Neuronal stem cell (in vitro differentiated cells): ENCODE measurements at places on chromosomes 2 and 18.

DNA sequence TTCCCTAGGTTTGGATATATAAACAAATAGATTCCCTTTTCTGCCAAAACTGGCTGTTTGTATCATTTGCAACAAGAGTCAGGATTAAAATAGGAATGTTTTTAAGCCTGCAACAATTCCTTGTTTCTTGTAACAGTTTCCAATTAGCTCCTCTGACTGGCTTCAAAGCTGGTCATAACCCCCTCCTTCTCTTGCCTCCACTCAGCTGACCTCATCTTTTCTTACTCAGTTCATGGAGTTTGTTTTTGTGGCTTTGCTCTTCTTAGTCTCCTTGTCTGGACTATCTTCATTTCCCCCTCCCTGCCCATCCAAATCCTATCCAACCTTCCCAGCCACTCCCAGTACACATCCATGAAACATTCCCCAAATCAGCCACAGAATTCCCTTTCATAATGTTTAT, 14.3 kb upstream of the RAPH1 start:
- H3K36me3 ChIP-seq = no peaks in the 10 kb centered on the region
- no peak for DNase-seq
- H3K4me3 ChIP-seq = no peak overlapping the region

- DNase-seq = no peak
- no peak overlapping the region for H3K4me3 ChIP-seq
- no peaks in the 10 kb centered on the region for H3K36me3 ChIP-seq
Observed at GRCh38 chr2:11995456-11995855, 249.0 kb downstream of the LPIN1 start.

DNA sequence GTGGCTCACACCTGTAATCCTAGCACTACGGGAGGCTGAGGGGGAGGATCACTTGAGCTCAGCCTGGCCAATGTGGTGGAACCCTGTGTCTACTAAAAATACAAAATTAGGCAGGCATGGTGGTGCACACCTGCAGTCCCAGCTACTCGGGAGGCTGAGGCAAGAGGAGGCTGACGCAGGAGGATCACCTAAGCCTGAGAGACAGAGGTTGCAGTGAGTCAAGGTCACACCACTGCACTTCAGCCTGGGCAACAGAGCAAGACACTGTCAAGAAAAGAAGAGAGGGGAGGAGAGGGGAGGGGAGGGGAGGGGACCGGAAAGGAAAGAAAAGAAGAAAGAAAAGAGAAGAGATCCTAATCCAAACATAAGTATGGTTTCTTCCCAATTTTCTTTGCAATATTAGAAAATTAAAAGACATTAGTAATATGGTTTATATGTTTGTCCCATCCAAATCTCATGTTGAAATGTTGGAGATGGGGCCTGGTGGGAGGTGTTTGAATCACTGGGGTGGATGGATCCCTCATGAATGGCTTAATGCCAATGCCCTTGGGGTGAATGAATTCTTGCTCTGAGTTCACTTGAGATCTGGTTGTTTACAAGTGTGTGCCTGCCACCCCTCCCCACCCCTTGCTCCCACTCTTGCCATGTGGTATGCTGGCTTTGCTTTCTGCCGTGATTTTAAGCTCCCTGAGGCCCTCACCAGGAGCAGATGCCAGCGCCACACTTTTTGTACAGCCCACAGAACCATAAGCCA, 50.7 kb downstream of the TRIP12 start:
- H3K36me3 ChIP-seq = no peaks in the 10 kb centered on the region
- H3K27ac ChIP-seq = no peak overlapping the region
- H3K27me3 ChIP-seq = no peaks in the 10 kb centered on the region
- H3K4me3 ChIP-seq = no peak overlapping the region

DNA sequence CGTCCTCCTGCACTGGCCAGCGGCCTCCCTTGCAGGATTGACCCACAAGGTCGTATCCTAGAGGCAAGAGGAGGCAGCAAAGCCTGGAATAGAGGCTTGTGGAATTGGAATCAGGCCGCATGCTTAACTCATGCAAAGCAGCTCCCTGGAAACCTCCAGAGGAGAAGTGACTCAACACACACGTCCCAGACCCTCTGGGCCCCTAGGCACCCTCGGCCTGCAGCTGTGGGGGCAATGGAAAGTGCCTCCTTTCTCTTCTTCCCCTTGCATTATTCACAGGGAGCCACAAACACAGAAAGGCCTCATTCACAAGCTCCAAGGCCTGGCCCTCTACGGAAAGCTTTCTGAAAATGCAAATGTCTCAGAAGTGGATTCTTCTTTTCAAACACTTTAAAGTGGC, 19.6 kb downstream of the SPATA3 start:
- H3K27ac ChIP-seq = no peak overlapping the region
- H3K4me1 ChIP-seq = peaks cover 14% of the 10 kb centered on the region
- no peak overlapping the region for H3K4me3 ChIP-seq
- no peaks in the 10 kb centered on the region for H3K27me3 ChIP-seq
- DNase-seq = no peak

- no peak overlapping the region for H3K27ac ChIP-seq
- no peaks in the 10 kb centered on the region for H3K27me3 ChIP-seq
- H3K36me3 ChIP-seq = no peaks in the 10 kb centered on the region
Observed at GRCh38 chr18:31204166-31204565, 41.5 kb upstream of the DSC1 start.

DNA sequence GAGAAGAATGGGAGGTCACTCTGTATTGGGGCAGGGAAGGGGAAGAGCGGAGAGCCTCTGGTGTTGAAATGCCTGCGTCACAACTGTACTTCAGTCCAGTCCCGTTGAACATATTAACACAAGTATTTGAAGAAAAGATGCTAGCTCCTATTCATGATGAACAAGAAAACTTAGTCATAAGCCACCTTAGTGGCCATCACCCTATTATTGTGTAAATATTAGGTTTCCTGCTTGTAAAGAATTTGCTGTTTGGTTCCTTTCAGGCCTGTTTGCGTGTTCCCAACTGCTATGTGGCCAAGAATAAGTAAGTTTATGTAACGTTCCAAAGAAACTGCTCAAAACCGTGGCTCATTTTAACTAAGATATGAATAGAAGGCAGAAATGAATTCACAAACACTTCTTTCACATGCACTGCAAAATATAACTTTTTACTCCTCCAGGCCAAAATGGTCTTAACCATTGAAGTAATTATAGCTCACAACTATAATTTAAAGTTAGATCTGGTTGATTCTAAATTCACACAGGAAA, 204.3 kb downstream of the ZNF385B start:
- no peaks in the 10 kb centered on the region for H3K4me1 ChIP-seq
- no peak overlapping the region for H3K27ac ChIP-seq
- no peak for DNase-seq

DNA sequence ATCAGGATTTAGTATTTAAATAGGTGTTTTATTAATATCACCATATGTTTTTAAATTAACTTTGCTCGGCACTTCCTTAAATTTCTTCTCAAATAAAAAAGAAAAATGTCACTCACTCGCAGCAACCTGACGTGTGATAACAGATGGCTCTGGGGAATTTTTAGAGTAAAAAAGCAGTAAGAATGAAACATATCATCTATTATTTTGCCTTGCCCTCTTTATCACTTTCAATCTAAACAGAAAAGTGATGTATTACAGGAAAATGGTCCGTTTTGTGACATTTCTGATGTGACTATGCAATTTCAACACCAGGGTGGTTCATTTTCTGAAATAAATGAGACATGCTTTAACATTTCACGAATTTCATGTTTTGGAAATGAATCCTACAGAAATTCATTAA, 1368.0 kb upstream of the LRRTM1 start:
- H3K27ac ChIP-seq = no peak overlapping the region
- H3K36me3 ChIP-seq = no peaks in the 10 kb centered on the region
- no peak overlapping the region for H3K4me3 ChIP-seq
- H3K27me3 ChIP-seq = no peaks in the 10 kb centered on the region

- H3K27me3 ChIP-seq = no peaks in the 10 kb centered on the region
- DNase-seq = no peak
- no peaks in the 10 kb centered on the region for H3K36me3 ChIP-seq
- H3K4me3 ChIP-seq = no peak overlapping the region
- no peak overlapping the region for H3K27ac ChIP-seq
Observed at GRCh38 chr2:140643761-140644187, 1487.0 kb downstream of the LRP1B start.

GRCh38 chr2:136423516-136423996, 305.6 kb upstream of the CXCR4 start:
- H3K4me3 ChIP-seq = peak overlapping the region; percentile 63
- peak; percentile 73 for DNase-seq
- H3K4me1 ChIP-seq = no peaks in the 10 kb centered on the region

GRCh38 chr18:35889677-35890076, 82.8 kb upstream of the RMP24 start:
- H3K4me3 ChIP-seq = no peak overlapping the region
- no peaks in the 10 kb centered on the region for H3K36me3 ChIP-seq
- H3K27ac ChIP-seq = no peak overlapping the region
- H3K27me3 ChIP-seq = no peaks in the 10 kb centered on the region
- no peaks in the 10 kb centered on the region for H3K4me1 ChIP-seq
- no peak for DNase-seq

DNA sequence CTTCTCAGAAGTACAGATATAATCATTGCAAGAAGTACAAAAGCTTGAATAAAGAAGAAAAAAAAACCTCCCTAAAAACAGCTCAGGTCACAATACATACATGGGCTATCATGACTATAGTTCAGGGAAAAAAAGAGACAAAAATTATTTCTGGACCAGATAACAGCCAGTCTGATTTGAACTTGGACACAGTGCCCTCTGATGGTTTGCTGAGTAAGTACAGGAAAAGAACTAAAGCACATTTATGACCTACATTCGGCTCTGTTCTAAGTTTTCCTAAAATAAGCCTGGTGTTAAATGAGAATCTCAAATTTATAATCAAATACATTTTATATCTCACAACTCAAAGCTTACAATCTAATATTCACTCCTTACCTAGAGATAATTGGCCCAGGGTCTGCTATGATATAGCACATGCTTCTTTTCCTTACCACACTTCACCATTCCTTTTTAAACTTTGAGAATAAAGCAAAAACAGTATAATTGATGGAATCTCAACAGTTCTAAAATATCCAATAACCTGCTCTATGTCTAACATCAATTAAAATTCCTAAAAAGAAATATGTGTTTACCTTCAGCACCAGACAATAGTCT, 81.1 kb downstream of the RAPH1 start:
- H3K27me3 ChIP-seq = no peaks in the 10 kb centered on the region
- no peak overlapping the region for H3K27ac ChIP-seq
- peaks cover 6% of the 10 kb centered on the region for H3K36me3 ChIP-seq
- no peaks in the 10 kb centered on the region for H3K4me1 ChIP-seq
- DNase-seq = peak; percentile 15
